ENCODE measurements at places on chromosomes 1 and 21.

DNA sequence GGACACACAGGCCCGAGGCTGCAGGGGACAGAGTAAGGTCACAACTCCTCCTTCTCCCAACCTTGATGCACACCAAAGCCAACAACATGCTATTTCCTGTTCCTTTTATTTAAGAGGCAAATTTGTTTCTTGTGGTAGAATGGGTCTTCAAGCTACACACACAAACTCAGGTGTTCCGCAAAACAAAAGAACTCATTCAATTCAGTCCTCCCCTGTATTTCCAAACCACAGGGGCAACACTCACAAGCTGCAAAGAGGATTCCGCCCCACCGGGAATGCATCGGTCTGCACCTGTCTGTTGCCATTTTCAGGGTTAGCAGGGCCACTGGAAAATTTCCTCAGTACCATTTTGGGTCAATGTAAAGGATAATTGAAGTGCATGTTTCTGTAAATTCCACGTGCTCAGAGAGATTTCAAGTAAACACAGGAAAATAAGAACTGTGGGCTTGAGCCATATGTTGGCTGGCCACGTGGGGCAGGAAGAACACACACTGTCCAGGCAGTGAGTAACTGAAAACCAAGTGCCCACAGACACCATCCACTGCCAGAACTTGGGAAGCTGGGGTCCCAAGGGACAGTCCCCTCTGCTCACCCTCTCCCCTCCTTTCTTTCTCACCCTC is 145.2 kb upstream of the ERG start:
- DNase-seq: no peak

DNA sequence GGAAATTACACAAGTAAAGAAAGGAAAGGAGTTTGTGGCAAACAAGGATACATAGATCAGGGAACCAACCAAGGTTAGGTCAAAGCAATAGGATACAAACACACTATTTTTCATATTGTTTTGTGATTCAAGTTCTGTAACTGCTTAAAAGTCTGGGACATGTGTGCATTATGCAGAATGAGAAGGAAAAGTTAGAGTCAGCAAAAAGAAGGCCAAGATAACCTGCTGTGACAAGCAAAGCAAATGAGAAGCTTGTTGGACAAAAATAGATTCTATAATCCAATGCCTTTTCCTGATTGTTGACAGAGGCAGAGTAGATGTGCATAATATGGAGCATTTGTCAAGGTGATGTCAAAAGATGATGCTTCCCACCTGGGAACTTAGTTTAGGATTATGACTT is 556.0 kb upstream of the CXADR start:
- DNase-seq: no peak

DNA sequence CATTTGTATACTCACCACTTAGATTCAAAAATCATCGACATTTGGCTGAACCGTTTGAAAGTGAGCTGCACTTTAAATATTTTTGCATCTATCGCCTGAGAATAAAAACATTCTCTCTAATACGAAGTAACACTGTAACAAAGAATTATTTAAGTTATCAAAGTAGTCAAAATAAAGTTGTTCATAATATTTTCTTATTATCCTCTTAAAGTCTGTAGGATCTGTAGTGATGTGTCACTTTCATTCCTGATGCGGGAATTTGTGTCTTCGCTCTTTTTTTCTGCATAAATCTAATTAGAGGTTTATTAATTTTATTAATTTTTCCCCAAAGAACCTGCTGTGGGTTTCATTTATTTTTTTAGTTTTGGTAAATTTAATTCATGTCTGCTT is 74.8 kb downstream of the ETS2 start:
- no peak for DNase-seq

GRCh38 chr1:58813801-58814200 is 30.0 kb upstream of the JUN start:
- DNase-seq: no peak

GRCh38 chr1:239547987-239548386 is 161.6 kb downstream of the CHRM3 start:
- no peak for DNase-seq

DNA sequence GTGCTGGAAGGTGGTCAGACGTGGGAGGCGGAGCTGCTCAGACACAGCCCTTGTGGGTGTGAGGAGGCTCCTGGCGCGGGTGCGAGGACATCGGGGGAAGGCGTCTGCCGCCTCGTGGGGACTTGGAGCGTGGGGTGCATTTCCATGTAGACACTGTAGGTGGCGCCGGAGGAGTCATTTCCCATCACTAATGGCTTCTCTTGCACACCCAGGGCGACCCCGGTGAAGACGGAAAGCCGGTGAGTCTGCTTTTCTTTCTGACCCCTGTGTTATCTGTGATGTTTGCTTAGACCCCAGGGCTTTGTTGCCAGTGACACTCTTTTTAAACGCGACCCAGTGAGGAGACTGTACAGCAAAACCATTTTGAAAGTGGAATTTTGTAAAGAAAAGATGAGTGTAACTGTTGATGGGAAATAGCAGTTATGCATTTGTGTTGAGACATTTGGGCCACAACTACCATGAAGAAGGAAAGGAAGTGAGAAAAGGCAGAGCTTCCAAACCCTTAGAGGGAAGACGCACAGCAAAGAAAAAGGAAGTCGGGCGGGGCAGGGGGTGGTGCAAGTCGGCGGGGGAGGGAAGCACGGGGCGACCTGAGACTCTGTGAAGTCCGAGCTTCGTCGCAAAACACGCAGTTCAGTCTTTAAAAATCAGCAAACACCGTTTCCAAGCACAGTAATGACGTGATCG is 64.0 kb downstream of the SLC19A1 start:
- DNase-seq: peak; percentile 76

DNA sequence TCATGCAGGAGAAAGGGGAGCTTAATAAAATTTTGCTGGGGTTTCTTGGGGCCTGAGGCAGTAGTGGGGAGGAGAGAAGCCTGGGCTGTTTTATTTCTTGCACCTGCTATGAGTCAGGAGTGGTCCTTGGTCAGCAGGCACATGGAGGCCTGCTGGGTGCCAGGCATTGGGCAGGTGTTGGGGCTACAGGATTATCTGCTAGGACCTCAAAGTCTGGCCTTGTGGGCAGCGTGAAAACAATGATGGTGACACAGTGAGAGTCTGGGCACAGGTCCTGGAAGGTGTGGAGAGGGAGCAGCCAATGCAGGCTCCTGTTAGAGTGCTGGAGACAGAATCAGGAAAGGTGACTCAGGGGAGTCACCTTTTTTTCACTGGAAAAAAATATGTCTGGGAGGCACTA is 17.2 kb downstream of the ROR1 start:
- DNase-seq: no peak

- DNase-seq: no peak
Measured at GRCh38 chr1:241356519-241357365, at the start of gene RGS7. Gene RGS7, minus strand, starts transcription at chr1:241357205.

GRCh38 chr1:180262628-180263488 is 32.8 kb downstream of the LHX4 start:
- DNase-seq: no peak

DNA sequence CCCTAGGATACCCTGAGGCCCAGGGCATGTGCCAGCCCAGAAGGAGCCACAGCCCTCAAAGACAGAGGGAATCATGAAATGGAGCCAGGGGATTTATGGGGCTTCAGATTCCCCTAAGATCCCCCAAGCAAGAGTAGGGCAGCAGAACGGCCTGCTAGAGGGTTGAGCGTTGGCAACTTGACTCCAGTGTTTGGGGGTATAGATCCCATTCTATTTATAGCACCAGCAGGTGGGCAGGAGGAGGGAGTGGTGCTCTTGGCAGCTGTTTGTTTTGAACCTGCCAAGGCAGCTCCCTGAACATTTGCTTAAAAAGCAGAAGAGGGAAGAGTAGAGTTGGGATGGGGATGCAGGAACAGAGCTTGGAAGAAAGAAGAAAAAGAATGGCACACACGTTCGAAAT is 33.7 kb downstream of the GLUL start:
- DNase-seq: no peak

DNA sequence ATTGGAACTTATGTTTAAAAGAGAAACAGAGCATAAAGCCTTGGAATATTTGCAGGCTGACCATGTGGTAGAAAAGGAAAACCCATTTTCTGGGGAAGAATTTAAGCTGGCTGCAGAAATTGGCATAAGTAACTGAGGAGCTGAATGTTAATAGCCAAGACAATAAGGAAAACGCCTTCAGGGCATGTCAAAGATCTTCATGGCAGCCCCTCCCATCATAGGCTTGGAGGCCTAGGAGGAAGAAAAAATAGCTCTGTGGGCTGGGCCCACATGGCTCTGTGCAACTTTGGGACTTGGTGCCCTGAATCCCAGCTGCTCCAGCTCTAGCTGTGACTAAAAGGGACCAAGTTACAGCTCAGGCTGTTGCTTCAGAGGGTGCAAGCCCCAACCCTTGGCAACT is 51.5 kb downstream of the CTH start:
- DNase-seq: no peak

- DNase-seq: peak; percentile 28
Measured at GRCh38 chr1:169312084-169312954, 55.3 kb downstream of the NME7 start.

DNA sequence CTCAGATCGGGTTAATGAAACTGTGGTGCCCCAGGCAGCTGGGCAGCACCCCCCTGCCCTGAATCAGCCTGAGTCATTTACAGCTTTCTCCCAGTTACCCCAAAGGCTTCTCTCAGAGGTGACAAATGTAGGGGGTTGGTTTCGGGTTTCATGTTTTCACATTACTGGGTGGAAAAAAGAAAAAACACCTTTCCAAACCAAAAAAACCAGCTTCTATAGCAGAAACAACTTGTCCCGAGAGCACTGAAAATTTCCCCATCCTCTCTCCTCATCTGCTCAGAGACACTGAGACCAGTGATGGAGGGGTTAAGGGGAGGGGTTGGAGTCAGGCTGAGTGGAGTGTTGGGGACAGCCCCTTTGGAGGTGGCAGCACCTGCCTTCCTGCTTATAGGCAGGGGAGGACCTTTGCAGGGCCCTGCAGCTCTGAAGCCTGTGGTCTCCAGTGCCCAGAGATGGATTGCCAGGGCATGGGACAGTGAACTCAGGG is 15.6 kb downstream of the UTP11 start:
- DNase-seq: peak; percentile 80

DNA sequence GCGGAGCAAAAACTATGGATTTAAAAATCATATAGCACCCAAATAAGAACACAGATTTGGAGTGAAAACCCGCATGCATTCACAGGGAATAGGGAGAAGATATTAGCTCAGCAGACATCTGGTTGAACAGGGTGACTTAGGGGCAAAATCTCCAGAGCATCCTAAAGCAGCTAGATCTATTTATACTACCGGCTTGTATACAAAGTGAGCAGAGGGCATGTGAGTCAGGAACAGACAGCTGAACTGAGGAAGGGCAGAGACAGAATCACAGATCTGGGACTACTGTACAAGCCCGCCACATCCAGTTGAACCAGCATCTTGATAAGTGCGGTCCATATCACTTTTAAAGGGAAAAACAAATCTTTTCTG is 35.2 kb upstream of the EXOSC10 start:
- no peak for DNase-seq

DNA sequence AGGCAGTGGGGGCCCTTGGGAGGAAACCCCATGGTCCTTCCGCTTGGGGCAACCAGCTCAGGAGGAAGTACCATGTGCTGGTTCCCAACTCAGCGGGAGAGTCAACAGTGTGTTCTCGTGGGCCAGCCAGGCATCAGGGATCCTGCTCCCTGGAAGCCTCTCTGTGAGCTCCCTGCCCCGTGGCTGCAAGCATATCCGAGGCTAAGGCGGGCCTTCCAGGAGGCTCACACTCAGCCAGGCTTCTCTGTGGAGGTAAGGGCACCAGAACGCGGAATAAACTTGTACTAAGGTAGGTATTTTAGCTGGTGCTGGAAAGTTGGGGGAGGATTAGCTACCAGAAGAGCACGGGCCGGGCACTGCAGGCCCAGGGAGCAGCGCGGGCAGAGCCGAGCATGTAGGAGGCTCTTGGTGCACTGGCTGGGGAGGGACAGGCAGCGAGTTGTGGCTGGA is 74.7 kb upstream of the POU3F1 start:
- DNase-seq: no peak

- DNase-seq: no peak
Measured at GRCh38 chr1:84166797-84167196, 22.7 kb downstream of the PRKACB start.

DNA sequence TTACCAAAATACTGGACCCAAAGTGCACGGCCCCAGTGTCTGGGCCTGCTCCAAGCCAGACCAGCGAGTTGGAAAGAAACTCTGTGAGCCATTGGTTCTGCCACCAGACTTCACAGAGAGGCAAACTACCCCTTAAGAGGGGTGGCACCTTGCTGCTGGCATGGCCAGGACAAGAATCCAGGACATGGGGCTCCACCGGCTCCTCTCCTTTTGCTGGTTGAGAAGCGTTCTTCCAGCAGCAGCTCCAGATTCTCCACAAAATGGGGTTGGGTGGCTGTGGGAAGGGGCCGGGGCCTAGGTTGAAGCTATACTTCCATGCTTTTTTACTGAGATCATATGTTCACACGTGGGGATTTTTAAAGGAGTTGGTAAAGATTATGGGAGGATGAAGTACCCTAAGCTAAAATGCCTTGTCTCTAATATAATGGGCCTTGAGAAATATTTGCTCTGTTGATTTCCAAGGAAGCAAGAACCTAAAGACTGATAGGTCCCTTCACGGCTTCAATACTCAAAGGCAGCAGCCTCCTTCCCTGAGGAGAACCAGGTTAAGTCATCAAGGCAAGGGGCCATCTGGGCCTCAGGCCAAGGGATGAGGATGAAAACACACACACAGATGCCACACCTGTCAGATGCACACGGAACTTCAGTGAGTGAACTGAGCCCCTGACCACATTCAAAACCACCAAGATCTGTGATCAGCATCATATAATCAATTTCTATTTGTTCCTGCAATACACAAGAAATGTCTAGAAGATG is 3.1 kb downstream of the C1orf198 start:
- DNase-seq: no peak

- DNase-seq: no peak
Measured at GRCh38 chr1:59502009-59502691, 205.3 kb downstream of the FGGY start.

- DNase-seq: no peak
Measured at GRCh38 chr1:30527511-30528140, 195.8 kb downstream of the MATN1 start.

GRCh38 chr1:233614743-233615521 is 1.0 kb downstream of the KCNK1 start:
- DNase-seq: no peak

DNA sequence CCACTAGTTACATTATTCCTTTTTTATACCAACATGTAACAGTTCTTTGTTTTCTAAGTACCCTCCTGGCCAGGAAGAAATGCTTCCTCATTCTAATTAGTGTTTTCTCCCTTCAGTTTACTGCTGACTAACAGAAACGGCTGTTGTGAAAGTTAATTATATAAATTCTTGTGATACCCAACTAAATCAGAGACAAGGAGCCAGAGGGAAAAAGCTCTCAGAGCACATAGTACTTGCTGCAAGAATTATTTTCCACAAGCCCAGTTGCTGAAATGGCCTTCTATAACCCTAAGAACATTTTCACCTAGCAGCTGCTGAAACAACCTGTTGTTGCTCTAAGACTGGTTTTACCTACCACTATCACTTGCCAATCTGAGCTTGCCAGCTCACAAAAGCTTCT is 82.4 kb downstream of the FAF1 start:
- DNase-seq: no peak

DNA sequence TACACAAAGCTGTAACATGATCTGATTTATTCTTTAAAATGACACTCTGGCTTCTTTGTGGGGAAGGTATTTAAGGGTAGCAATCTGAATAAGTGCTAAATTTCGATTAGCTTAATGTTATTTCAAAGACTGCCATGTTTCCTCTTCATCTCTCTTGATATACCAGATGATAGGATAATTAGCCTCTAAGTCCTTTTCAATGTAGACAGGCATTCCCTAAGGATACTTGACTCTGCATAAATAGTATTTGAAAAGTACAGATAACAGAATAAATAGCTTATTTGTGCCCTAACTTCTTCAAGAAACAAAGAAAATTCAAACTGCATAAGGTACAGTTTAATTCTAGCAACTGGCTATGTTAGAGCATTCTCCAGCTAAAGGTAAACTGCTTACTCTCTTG is 46.2 kb downstream of the ARHGAP29 start:
- no peak for DNase-seq
